CD8-positive, alpha-beta memory T cell (primary cell): ENCODE measurements at places on chromosomes 1 and 21.

DNA sequence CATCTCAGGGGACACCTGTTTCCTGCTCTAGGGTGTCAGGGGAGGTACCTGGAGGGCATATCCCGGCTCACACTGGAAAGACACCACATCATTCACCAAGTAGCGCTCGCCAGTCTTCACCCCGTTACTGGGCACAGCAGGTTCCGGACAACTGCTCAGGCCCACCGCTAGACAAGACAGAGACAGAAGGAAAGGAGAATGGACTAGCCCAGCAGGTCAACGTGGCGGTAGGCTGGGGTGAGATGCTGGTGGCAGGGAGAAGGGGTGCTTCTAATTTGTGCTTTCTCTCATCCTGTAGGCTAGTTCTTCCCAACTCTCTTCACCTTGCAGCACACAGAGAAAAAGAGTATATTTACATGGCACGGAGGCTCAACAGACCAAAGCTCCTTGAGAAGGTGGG lies 145.0 kb downstream of the ZSCAN20 start:
- DNase-seq: no peak

GRCh38 chr1:32082022-32082421 lies 9.3 kb downstream of the TMEM39B start:
- no peak for DNase-seq

DNA sequence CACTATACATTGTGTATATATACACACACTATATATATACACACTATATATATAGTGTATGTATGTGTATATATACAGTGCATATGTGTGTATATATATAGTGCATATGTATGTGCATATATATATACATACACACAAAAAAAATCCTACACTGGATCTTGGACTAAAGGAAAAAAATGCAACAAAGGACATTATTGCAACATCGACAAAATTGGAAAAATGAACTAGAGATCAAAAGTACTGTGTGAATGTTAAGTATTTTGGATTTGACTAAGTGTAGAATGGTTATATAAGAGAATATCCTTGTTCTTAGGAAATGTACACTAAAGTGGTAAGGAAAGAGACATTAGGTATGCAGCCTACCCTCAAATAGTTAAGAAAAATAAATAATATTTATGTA lies 36.5 kb downstream of the SMYD3 start:
- DNase-seq: no peak

GRCh38 chr1:84442256-84442655 lies 36.8 kb upstream of the RPF1 start:
- DNase-seq: peak; percentile 69

- DNase-seq: no peak
Observed at GRCh38 chr21:44749116-44749758, 37.9 kb upstream of the TSPEAR start.

DNA sequence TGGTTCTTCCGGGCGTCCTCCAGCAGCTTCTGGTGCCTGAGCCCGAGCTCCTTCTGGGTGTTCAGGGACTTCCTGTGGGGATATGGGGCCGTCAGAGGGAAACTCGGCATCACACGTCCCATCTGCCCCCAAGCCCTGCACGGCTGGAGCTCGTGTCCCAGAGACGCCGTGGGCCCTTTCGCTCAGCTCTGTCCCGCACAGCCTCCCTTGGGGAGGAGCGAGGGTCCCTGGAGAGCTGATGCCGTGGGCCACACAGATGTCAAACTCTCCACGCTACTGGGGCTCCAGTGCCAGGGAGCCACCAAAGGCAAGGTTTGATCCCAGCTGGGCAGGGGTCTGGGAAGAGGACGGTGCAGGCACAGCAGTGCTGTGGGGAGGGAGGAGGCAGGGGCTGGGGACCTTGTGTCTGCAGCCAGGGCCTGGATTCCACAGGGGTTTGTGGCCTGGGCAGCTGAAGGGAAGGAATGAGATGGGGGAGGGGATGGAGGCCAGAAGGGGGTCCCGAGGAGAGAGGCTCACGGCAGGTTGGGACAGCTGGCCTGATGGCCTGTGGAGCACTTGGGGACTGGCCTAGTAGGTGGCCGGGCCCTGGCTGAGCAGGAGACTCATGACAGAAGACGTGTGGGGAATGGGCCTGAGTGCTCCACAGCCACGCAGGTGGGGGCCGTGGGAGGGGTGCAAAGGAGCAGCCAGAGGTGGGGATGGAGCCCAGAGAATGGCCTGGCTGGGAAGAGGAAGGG lies 30.4 kb downstream of the CFAP74 start:
- DNase-seq: no peak
